ENCODE measurements at places on chromosomes 12 and 14.

DNA sequence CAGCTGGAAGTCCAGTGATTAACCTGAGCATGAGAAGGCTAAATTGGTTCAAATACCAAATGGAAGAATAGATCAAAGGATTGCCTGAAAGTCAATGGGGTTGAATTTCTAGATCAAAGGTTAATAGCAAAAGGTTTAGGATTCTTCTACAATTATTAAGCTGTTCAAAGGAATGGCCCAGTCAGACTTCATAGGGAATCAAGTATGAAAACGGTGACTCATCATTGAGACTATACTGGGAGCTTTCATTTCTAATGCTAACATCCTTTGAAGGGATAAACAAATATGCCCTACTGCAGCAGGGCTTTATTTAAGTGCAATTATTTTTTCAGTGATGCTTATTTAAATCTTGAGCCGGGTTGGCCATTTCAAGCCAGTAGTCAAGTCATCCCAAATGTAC, 152.8 kb downstream of the RIMBP2 start:
- peaks cover 5% of the 10 kb centered on the region for H3K36me3 ChIP-seq
- no peaks in the 10 kb centered on the region for H3K27me3 ChIP-seq
- H3K4me1 ChIP-seq, result no peaks in the 10 kb centered on the region
- no peak overlapping the region for H3K27ac ChIP-seq

- H3K36me3 ChIP-seq, result peaks cover 31% of the 10 kb centered on the region
- no peak for DNase-seq
These were observed 42.2 kb upstream of the NR2C1 start for GRCh38 chr12:95115641-95116040.

DNA sequence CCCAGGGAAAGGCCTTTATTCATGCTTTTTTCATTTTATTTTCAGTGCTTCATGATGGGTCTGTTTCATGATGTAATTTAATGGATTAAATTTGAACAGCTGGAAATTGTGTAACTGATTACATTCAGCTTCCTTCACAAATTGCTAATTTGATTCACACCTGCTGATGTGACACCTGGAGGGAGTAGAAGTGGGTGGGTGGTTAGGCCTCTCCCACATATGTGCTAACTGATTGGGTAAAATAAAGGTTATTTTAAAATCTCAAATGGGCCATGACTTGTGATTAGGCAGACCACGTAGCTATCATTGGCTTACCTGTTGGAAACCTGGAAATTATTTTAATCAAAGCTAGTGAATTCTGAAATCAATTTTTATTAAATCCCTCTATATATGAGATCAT, 142.1 kb downstream of the GXYLT1 start:
- no peaks in the 10 kb centered on the region for H3K4me1 ChIP-seq
- no peak overlapping the region for H3K27ac ChIP-seq
- H3K36me3 ChIP-seq, result no peaks in the 10 kb centered on the region
- H3K27me3 ChIP-seq, result no peaks in the 10 kb centered on the region

DNA sequence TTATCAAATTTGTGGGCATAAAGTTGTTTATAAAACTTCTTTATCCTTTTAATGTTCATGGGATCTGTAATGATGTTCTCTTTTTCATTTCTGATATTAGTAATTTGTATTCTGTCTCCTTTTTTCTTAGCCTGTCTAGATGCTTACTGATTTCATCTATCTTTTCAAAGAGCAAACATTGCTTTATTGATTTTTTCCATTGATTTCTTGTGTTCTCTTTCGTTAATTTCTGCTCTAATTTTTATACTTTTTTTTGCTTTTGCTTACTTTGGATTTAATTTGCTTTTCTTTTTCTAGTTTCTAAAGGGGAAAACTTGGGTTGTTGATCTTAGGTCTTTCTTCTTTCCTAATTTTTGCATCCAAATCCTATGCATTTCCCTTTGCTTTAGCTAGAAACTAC, 42.5 kb downstream of the CRADD start:
- no peak for DNase-seq
- H3K4me1 ChIP-seq, result peaks cover 6% of the 10 kb centered on the region
- peaks cover 38% of the 10 kb centered on the region for H3K36me3 ChIP-seq
- H3K27me3 ChIP-seq, result peaks cover 3% of the 10 kb centered on the region
- H3K4me3 ChIP-seq, result no peak overlapping the region
- no peak overlapping the region for H3K27ac ChIP-seq

- no peak overlapping the region for H3K4me3 ChIP-seq
- no peak overlapping the region for H3K27ac ChIP-seq
- DNase-seq, result no peak
- H3K36me3 ChIP-seq, result no peaks in the 10 kb centered on the region
- H3K4me1 ChIP-seq, result peaks cover 14% of the 10 kb centered on the region
These were observed 3.2 kb upstream of the VDR start for GRCh38 chr12:47907851-47908454.

DNA sequence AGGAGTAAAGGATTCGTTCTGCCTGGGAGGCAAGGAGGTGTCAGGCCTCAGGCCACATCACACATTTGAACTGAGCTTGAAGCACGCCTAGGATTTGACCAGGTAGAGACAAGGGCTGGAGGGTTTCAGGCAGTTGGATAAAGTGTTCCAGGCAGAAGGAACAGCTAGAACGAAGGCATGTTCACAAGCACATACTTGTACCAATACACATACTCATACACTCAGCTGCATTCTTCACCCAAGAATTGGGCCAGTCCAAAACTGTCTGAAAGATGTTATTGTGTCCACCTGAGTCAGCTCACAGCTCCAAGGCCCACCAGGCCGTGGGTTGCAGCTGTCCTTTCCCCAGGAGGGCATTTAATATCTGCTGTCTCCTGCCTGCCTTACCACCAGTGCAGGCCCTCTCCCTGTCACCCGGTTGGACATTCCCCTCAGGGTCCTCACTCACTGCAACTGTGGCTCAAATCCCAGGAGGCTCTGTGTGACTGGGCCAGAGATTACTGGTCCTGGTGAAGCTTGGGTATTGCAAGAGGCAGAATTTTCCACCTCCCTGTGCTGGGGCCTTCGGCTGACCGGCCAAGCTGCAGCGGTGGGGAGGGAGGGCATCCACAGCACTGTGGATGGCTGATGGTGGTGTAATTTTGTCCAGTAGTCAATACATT, 12.8 kb upstream of the AQP2 start:
- H3K4me1 ChIP-seq, result peaks cover 24% of the 10 kb centered on the region
- peak overlapping the region; percentile 22 for H3K27ac ChIP-seq
- H3K36me3 ChIP-seq, result no peaks in the 10 kb centered on the region
- H3K27me3 ChIP-seq, result peaks cover 11% of the 10 kb centered on the region

DNA sequence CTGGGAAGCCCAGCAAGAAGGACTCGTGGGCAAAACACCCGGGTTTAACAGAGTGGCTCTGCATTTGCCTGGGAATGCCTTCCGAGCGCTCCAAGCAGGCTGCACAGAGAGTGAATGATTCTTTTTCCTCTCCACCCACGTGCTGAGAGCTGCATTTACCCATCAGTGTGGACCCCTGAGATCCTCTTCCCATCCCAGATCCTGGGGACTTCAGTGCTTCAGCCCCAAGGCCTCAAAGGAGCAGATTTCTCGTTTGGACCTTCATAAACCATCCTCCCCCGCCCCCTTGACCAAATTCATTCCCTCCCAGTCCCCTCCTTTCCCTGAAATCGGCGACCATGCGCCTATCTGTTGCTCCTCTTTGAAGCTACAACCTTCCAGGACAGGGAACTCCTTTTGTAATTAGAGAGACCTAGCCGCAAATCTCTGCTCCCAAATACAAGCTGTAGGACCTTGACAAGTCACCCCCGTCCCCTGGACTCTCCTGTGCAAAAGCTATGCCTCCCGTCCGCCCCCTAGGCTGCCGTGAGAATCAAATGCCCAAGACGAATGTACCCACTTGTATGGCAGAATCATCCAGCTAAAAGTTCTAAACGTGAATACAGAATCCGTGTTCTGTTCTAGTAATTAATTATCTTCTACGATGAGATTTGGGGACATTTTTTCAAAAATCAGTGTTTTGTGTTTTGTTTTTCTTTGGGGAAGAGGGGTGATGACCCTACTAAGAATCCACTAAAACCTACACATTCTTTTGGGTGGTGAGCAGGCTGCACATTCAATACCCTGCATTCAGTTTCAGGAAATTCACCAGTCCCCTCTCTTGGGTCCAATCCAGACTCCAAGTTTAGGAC, 8.8 kb downstream of the TBX5 start:
- peaks cover 12% of the 10 kb centered on the region for H3K4me1 ChIP-seq
- no peak for DNase-seq
- H3K36me3 ChIP-seq, result no peaks in the 10 kb centered on the region
- H3K4me3 ChIP-seq, result no peak overlapping the region
- H3K27ac ChIP-seq, result no peak overlapping the region

DNA sequence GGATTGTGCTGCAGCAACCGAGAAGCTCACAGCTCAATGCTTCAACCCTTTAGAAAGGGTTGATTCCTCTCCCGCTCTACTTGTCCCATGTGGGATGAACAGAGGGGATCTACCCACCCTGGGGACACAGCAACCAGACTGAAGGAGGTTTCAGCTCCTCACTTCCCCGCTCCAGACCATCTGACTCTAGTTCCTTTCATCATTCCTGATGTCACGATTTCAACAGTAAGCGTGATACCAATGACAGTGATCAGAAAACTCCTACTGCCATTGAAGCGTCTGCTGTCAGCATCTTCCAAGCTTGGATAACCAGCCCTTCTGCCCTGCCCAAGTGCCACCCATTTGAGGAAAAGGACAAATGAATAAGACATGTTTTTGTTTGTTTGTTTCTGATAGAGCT, 14.3 kb downstream of the SERPINA1 start:
- no peak overlapping the region for H3K4me3 ChIP-seq
- no peaks in the 10 kb centered on the region for H3K36me3 ChIP-seq
- peaks cover 11% of the 10 kb centered on the region for H3K27me3 ChIP-seq
- H3K27ac ChIP-seq, result peak overlapping the region; percentile 78
- no peak for DNase-seq

GRCh38 chr12:116508145-116509121, 50.7 kb upstream of the MAP1LC3B2 start:
- peaks cover 57% of the 10 kb centered on the region for H3K4me1 ChIP-seq
- H3K27me3 ChIP-seq, result peaks cover 9% of the 10 kb centered on the region
- H3K27ac ChIP-seq, result no peak overlapping the region
- H3K36me3 ChIP-seq, result no peaks in the 10 kb centered on the region

GRCh38 chr12:12973019-12973418, 21.0 kb upstream of the GPRC5D start:
- DNase-seq, result no peak
- H3K4me3 ChIP-seq, result no peak overlapping the region
- H3K27me3 ChIP-seq, result no peaks in the 10 kb centered on the region
- H3K27ac ChIP-seq, result no peak overlapping the region

Data from nephron progenitor cell (in vitro differentiated cells).